ENCODE measurements at places on chromosomes 16 and 17.

DNA sequence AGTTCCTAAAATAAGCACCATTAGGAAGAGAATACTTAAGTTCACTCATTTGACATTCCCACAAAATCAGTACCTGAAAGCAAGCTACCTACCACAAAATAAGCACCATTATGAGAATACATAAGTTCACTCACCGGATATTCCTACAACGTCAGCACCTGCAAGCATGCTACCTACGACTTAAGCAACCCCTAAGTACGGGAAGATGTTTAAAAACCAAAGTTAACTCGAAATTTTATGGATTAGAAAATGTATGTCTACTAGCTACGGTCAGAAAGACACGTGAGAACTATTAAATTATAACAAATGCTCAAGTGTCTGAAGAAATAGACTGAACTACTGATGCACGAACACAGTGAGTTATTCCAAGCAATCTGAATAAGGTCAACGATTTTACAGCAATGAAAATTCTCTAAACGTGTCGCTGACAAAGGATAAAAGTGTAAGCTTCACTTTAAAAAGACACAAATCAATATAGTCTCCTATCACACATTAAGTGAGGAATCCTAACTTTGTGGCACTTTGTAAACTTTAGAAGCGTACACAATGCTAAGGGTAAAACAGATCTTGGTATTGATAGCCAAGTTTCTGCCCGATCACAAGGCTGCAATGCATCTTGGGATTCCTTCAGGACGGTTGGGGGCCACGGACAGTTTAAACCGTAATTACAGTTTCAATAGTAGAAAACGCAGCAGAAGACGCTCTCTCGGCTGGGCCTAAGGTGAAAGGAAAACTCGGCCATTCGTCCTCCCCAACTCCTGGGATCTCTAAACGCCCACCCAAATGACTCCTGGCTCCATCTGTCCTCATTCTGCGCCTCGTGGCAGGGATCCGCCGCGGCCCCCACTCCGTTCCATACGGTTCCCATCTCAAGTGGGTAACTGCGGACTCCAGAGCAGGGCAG is 1.3 kb downstream of the GSPT1 start:
- DNase-seq = peak; percentile 5

- no peak for DNase-seq
Measured at GRCh38 chr16:2745961-2746360, 6.5 kb upstream of the SRRM2 start.

DNA sequence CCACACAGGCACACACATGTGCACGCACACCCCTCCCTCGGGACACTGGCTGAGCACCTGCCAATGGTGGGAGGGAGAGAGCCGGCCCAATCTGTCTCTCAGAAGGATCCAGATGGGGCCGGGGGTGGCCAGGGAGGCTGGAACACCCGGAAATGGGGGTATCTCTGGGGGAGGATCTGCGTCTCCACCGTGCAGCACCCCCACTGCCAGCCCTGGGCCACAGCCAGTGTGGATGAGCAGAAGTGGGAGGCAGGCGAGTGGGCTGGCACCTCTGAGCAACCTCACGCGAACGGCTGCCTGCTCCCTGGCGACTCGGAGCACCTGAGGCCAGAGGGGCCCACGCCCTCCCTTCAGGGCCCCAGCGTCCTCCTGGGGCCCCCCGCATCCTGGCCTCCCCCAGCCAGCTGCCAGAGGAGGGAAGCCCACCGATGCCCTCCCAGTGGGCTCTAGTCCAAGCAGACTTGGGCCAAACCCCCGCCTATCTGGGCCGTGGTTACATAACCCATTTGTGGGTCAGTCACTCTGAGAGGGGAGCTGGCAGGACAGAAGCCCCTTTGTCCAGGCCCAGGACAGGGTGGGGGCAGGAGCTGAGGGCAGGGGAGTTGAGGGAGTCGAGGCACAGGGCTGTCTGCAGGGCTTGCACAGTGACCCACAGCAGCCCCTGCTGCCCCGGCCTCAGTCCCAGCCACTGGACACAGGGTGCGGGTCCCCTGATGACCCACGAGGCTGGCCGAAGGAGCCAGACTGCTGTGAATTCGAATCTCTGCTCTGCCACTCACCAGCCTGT is 5.6 kb downstream of the CASKIN1 start:
- DNase-seq = no peak

DNA sequence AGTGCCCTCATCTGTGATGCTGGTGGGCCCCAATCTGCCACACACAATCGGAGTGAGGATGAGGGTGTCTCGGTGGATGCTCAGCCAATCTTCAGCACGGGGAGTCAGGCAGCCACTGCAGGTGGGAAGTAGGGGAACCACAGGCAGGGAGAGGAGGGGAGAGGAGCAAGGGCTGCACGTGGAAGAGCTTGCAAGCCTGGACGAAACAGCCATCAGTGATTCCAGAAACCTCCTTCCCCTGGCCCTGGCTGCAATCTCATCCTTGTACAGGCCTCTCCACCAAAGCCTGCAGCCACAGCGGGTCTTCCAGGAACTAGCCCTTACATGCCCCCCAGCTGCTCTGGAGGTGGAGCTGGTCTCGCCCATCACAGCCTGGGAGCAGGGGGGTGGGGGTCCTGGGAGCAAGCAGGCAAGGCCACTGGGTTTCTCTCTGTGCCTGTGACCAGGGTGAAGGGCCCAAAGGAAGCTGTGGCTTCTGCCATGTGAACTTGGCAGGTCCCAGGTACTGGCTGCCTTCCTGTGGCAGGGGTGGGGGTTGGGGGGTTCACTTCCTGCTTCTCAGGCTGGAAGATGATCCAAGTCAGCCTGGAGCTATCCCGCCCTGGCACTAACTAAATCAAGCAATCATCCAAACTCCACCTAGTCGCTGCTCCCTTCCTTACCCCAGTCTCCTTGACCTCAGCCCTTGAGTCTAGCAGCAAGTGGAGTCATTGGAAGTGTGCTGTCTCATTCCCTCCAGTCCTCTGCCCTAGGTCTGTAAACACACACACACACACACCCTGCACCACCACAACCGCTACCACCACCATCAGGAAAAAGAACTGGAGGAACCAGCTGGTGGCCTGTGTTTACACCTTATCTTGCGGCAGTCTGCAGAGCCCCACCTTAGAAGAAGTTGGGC is 29.4 kb upstream of the MLKL start:
- no peak for DNase-seq

DNA sequence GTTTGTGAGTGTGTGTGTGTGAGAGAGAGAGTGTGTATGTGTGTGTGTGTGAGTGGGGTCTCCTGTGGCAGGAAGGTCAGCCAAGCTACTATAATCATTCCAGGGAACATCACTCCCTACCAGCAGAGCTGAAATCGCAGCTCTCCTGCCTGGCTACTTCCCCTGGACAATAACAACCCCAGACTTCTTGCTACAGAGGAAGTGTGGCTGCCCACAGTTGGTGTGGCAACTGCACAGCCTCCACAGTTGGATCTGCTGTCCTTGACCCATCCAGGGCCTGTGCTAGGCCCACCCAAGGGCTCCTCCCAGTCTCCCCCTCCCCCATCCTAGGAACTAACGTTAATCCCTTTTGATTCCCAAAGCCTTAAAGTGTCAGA is 1.5 kb downstream of the SLC13A5 start:
- no peak for DNase-seq

- no peak for DNase-seq
Measured at GRCh38 chr17:43740541-43740940, 18.1 kb downstream of the SOST start.

- peak; percentile 26 for DNase-seq
Measured at GRCh38 chr17:20116683-20117309, 107.6 kb downstream of the SPECC1 start.

GRCh38 chr16:47979164-47979520 is 176.7 kb downstream of the ABCC12 start:
- no peak for DNase-seq

GRCh38 chr16:80557037-80557436 is 16.2 kb downstream of the DYNLRB2 start:
- no peak for DNase-seq

GRCh38 chr16:59880611-59881010 is 1146.5 kb upstream of the GOT2 start:
- DNase-seq = no peak

DNA sequence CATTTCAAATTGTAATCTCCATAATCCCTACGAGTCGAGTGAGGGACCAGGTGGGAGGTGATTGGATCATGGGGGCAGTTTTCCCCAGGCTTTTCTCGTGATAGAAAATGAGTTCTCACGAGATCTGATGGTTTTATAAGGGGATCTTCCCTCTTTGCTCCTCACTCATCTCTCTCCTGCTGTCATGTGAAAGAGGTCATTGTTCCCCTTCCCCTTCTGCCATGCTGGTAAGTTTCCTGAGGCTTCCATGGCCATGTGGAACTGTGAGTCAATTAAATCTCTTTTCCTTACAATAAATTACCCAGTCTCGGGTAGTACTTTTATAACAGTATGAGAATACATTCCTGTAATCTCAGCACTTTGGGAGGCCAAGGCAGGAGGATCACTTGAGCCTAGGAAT is 76.7 kb upstream of the MARCHF10 start:
- DNase-seq = no peak

DNA sequence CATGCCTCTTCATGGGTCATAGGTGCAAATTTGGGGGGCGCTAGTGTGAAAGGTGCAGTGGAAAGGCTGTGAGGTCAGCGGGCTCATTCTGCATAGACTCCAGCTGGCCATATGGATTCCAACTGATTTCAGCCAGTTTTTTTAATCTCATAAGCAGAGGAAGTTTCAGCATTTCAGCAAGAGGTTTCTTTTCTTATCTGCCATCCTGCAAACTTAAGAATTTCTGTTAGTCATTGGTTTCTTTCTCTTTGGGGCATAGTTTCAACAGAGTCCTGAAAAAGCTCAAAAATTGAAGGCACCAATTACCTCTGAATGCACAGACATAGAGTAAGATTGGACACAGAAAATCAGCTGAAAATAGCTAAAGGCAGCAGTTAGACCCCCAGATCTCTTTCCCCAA is 16.2 kb upstream of the ALOX15 start:
- DNase-seq = no peak

DNA sequence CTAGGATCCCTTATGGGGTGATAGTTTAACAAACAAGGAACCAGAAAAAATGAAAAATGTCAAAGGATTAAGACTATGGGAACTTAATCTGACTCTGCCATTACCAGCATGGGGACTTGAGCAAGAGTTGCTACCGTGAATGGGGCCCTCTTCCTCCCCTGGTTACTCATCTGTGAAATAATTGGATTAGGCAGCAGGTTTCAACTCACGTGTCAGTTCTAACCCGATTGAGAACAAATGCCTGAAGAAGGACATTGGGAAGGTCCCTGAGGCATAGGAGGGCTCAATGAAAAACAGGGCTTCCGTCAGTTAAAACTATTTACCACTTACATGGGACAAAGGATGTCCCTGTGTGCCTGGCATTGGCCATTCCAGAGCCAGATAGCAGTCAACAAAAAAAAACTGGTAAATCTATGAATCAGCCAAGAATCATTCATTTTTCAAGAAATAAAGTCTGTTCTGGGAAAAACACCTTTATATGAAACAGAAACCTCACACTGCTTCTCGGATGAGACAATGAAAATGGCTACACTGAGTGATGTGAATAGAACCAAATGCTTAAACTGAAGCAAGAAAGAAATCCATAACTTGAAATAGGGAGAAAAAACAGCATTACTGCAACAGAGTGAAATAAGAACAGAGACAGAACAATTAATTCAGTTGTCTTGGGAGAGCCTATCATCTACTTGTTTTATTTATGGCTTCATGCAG is 104.3 kb downstream of the ADAMTS18 start:
- DNase-seq = no peak

DNA sequence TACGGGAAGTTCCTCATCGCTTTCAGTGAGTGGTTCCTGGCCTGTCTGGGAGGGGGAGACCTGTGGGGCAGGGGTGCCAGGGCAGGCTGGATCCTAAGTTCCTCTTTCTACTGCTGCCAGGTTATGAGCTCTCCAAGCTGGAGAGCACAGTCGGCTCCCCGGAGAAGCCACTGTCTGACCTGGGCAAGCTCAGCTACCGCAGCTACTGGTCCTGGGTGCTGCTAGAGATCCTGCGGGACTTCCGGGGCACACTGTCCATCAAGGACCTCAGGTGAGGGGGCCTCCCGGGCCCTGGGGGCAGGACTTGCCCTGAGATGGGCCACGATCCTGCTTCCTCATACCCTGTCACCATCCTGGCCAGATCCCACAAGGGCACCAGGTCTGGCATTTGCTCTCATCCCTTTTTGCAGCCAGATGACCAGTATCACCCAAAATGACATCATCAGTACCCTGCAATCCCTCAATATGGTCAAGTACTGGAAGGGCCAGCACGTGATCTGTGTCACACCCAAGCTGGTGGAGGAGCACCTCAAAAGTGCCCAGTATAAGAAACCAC is 5.1 kb downstream of the PRSS8 start:
- no peak for DNase-seq

DNA sequence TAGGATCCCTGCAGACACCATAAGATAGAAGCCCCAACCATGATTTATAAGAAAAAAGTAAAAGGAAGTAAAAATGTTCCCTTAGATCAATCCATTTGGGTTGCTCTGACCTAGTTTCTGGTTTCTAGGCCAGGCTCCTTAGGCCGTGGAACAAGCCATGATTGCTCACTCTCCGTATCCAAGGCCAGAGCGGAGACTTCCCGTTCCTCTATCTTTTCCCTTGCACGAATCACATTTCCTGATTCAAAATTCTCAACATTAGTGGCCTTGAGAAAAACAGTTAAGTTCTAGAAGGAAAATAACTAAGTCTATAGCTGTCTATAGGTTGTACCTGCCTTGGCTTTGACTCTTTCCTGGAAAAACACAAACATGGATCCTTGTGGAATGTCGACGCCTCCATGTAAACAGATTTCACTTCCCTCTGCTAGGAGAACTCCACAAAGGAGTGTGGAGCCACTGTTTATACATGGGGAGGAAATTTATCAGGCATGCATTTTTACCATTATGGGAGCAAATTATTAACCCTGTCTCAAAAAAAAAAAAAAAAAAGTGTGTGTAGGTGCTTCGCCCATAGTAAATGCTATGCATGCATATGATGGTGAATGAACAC is 149.6 kb downstream of the ZFHX3 start:
- DNase-seq = no peak

- no peak for DNase-seq
Measured at GRCh38 chr16:19001788-19002187, 18.1 kb downstream of the TMC7 start.

DNA sequence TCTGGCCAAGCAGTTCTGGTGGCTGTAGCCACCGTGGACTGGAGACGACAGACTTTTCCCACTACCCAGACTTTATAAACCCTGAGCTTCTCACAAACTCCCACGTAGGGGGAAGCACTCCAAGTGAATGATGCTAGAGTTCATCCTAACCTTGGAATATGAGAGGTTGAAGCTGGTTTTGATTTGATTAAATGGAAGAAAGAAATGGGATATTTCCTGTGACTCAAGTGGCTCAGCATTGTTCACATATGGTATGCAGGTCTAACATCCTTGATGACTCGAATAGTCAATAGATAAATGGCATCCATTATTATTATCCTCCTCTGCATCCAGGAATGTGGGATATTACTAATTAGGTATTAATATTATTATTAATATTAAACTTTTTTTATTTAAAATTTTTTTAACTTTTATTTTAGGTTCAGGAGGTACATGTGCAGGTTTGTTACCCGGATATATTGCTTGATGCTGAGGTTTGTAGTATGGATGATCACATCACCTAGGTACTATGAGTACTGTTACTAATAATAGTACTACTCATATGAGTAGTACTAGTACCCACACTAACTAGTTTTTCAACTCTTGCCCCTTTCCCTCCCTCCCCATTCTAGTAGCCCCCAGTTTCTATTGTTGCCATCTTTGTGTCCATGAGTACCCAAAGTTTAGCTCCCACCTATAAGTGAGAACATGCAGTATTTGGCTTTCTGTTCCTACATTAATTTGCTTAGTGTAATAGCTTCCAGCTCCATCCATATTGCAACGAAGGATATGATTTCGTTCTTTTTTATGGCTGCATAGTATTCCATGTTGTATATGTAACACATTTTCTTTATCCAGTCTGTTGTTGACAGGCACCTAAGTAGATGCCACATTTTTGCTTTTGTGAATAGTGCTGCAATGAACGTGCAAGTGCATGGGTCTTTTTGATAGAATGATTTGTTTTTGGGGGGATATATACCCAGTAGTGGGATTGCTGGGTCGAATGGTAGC is 22.9 kb downstream of the PIK3R6 start:
- no peak for DNase-seq

Measured in stimulated activated CD8-positive, alpha-beta memory T cell treated with anti-CD3 and anti-CD28 coated beads, Interleukin-2, amount 100 ng/mL, for 48 hours (primary cell).